ENCODE measurements at places on chromosomes 2 and 18.
A peak's percentile ranks its signal among the peaks of the same experiment; 100 is the strongest.

GRCh38 chr18:24372279-24372872 lies 25.2 kb downstream of the OSBPL1A start:
- DNase-seq: no peak

DNA sequence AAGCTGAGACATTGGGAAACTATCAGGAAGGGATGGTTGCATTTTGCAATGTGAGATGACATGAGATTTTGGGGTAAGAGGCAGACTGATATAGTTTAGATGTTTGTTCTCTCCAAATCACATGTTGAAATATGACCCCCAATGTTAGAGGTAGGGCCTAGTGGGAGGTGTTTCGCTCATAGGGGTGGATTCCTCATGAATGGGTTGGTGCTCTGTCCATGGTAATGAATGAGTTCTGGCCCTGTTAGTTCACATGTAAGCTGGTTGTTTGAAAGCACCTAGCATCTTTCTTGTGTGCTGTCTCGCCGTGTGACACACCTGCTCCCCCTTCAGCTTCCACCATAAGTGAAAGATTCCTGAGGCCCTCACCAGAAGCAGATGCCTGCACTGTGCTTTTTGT lies 37.7 kb downstream of the TPRKB start:
- no peak for DNase-seq

- no peak for DNase-seq
These were observed 50.0 kb upstream of the STON1 start for GRCh38 chr2:48479915-48480314.

- no peak for DNase-seq
These were observed 124.1 kb downstream of the LNPK start for GRCh38 chr2:175877845-175878544.

GRCh38 chr18:48163738-48164115 lies 233.3 kb upstream of the SMAD2 start:
- DNase-seq: no peak

- DNase-seq: no peak
These were observed 35.5 kb upstream of the PTH2R start for GRCh38 chr2:208370881-208371633.

DNA sequence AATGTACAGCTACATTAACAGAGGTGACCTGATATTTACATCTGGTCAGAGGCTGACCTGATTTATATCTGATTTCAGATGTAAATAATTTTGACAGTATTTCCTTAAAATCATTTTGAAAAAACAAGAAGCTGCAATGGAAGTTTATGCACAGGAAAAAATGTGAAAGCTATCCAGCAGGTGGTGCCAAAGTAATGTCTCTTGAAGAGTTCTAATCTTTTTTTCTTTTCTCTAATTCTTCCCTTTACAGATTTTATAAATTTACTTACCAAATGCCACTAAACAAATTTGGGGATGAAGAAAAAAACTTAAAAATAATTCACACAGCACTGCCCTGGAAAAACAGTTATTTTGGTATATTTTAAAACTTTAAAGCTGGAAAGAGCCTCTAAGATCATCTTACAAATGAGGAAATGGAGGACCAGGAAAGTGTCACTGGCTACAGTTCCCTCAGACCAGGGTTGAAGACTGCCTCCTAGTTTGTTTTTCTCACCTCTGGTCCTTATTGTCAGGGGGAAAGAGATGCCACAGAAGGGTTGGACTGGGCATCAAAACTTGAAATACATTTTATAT lies 16.4 kb upstream of the FBLN7 start:
- DNase-seq: peak; percentile 49

DNA sequence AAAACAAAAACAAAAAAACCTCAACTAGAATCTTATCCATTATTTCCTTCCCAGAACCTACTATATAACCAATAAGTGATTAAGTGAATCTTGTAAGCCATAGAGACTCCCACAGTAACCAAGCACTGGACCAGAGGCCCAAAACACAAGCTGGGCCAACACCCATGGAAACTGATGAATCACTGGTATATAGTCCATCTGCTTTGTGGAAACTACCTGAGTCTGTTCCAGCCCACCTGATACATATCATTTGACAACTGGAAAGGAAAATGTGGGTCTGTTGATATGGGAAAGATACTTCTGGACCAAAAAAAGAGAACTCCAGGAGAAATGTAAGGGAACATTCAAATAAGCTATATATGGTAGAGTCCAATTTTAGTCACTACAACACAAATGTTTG lies 252.8 kb downstream of the MREG start:
- no peak for DNase-seq

GRCh38 chr2:197369933-197370320 lies 59.3 kb upstream of the ANKRD44 start:
- DNase-seq: no peak

GRCh38 chr2:58932801-58933200 lies 691.7 kb upstream of the FANCL start:
- DNase-seq: no peak

DNA sequence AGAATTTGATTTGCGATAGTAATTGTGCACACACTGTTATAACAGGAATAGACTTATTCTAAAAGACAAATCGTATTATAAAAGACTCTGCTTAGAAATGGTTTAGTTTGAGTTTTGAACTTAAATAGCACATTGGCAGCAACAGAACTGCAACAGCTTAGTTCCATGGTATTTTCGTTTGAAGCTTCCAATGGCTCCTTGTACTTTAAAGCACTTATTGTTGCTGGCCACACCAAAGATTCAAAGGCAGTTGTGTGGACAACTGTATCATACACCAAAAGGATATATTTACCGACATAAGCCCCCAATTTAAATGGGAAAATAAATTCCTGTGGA lies 627 bp downstream of the WIPF1 start:
- DNase-seq: no peak

GRCh38 chr18:13500869-13501542 lies 225.4 kb downstream of the FAM210A start:
- no peak for DNase-seq

- DNase-seq: no peak
These were observed 387.9 kb upstream of the POU3F3 start for GRCh38 chr2:104465981-104466380.

DNA sequence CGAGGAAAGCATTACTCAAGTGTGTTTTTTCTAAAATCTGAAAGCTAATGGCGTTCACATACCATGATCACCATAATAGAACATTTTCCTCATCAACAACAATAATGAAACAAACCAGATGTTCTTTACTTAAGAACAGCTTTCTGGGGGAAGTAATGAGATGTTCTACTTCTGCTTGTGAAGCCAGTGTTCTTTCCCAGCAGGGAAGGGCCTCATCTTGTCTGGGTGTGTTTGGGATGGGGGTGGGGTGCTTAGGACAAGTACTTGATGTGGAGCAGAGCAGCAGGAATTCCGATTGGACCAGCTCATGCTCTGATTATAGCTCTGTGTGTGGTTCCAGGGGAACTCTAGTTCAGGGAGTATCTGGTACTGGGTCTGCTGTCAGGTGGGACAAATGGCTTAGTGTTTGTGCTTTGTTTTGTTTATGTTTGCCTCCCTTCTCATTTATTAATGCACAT lies 163.0 kb upstream of the NOSTRIN start:
- DNase-seq: no peak

DNA sequence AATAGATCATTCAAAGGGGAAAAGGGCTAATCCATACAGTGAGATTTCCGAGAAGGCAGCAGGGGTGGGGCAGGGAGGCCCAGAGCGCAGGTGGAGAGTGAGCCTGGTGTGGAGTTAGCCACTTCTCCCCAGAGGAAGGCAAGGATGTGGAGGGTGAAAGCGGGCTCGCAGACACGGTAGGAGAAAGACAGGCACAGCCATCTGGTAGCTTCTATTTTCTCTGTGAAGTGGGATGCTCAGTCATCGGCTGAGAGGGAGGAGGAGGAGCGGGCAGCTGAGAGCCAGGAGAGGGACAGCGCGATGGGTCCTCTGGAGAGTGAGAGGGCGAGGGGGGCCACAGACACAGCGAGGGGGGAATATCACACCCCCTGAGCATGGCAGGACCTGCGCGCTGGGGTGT lies 153.3 kb upstream of the NDUFV2 start:
- DNase-seq: no peak

DNA sequence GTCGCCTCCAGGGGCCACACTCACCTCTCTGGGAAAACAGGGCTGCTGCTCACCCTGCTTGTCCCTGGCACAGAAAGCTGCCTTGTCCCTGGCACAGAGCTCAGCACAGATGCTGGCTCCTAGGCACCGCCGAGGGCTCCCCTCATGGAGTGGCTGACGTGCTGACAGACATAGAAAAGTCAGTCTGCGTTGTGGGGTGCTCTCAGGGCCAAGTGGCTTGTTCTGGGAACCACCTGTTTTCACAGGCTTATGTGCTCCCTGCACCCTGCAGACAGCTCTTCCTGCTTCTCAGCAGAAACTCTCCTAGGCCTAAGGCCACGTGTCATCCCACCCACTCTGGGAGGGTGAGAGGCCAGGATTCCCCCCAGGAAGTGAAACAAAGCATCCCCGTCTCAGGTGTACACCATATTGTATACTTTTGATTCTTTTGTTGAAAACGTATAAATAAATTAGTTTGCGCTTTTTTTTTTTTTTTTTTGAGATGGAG lies 84.7 kb upstream of the TMEM200C start:
- DNase-seq: no peak

GRCh38 chr2:144376460-144376859 lies 143.5 kb downstream of the ZEB2 start:
- no peak for DNase-seq

DNA sequence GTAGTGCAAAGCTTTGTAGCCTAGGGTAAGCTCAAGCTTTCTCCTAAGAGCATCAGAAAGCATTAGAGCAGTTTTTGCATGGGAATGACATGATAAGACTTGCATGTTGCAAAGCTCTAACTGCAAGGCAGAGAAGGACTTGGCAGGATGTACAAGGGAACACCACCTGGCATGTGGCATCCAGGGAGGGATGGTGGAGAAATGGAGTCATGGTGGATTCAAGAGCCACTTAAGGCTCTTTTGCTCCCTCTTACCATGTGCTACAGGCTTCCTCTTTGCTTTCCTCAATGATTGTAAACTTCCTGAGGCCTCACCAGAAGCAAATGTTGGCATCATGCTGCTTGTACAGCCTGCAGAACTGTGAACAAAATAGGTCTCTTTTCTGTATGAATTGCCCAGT lies 266.0 kb downstream of the GLI2 start:
- DNase-seq: no peak

DNA sequence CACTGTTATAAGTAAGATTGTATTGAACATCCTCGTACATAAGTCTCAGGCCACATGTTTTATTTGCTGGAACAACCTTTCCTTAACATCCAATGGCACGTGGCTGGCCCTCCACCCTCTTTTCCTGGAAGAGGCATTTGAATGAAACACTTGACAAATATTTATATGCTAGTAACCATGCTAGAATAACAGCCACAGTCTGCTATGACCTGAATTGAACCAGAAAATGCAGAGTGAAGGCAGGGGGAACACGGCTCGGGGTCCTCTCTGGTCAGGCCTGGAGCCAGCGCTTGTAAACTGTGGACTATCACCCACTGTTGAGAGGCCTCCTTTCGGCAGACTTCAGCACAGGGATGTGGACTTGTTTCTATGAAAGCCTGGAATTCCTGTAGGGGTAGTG lies 198.2 kb upstream of the COPS8 start:
- DNase-seq: no peak

DNA sequence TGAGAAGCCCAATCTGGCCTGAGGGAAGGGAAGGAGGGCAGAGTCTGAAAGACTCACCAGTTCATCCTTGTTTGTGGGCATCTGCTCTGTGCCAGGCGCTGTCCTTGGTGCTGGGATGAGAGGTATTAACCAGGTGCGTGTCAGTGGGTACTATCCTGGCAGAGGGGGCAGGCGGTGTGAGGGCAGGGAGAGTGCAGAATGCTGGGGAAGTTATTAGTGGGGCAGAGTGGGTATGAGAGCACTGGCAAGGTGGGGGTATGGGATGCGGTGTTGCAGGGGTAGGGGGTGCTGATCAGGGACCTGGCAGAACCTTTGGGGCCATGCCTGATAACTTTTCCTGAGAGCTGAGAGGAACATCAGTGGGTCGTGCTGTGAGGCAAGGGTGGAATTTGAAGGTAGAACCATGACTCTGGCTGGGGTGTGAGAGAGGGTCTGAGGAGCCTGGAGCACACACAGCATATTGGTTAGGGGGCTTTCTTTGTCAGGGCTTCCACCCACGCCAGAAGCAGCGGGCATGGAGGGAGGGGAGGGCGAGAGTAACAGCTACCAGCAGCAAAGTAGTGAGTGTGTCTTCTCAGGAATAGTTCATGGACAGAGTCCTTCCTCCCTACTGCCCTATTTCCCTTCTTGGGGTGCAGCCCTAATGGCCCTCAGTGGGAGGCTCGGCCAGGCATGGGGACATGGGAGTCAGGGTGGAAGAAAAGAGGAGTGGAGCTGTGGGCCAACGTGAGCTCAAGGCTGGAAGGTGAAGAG lies 290.7 kb downstream of the CYP26B1 start:
- DNase-seq: peak; percentile 13

- DNase-seq: no peak
These were observed 7.3 kb upstream of the ASIC4 start for GRCh38 chr2:219506802-219507526.

- DNase-seq: no peak
These were observed 357.1 kb downstream of the CNTNAP5 start for GRCh38 chr2:124382067-124382618.

- DNase-seq: no peak
These were observed 3.5 kb upstream of the TUBB6 start for GRCh38 chr18:12304351-12305210.

DNA sequence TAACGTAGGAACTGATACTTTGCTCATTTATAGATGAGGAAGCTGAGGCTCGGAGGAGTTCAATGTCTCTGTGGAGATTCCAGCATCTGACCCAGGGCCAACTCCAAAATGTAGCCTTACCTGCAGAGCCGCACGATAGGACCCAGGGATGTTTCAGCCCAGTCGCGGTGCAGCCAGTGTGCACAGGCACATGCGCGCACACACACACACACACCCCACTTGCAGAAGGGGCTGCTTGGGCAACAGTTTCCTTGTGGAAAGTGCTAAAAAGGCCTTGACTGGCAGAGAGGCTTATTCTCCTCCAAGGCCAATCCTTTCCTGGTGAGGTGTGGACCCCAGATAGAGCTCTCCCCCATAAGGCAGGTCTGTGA lies 101.7 kb downstream of the ZFP36L2 start:
- DNase-seq: no peak

GRCh38 chr2:128289439-128289838 lies 29.2 kb downstream of the HS6ST1 start:
- DNase-seq: no peak

GRCh38 chr2:130327703-130328527 lies 14.8 kb upstream of the IMP4 start:
- no peak for DNase-seq

GRCh38 chr2:180618570-180618969 lies 361.8 kb upstream of the UBE2E3 start:
- no peak for DNase-seq

- DNase-seq: no peak
These were observed 61.7 kb upstream of the TFPI start for GRCh38 chr2:187615902-187616301.

GRCh38 chr2:172698041-172698863 lies 37.4 kb upstream of the RAPGEF4 start:
- peak; percentile 15 for DNase-seq
